ENCODE measurements at places on chromosomes 16 and 17. TPM values are rescaled to one million over a fixed set of nuclear protein-coding genes. Genes with fewer than 3 reads are reported as not detected.

- DNase-seq = no peak
Measured at GRCh38 chr17:69961501-69962145, 113.4 kb upstream of the KCNJ16 start.

GRCh38 chr16:70522216-70523075, 908 bp downstream of the COG4 start:
- DNase-seq = no peak

- DNase-seq = no peak
Measured at GRCh38 chr16:85685251-85685650, 3.5 kb downstream of the GINS2 start.

DNA sequence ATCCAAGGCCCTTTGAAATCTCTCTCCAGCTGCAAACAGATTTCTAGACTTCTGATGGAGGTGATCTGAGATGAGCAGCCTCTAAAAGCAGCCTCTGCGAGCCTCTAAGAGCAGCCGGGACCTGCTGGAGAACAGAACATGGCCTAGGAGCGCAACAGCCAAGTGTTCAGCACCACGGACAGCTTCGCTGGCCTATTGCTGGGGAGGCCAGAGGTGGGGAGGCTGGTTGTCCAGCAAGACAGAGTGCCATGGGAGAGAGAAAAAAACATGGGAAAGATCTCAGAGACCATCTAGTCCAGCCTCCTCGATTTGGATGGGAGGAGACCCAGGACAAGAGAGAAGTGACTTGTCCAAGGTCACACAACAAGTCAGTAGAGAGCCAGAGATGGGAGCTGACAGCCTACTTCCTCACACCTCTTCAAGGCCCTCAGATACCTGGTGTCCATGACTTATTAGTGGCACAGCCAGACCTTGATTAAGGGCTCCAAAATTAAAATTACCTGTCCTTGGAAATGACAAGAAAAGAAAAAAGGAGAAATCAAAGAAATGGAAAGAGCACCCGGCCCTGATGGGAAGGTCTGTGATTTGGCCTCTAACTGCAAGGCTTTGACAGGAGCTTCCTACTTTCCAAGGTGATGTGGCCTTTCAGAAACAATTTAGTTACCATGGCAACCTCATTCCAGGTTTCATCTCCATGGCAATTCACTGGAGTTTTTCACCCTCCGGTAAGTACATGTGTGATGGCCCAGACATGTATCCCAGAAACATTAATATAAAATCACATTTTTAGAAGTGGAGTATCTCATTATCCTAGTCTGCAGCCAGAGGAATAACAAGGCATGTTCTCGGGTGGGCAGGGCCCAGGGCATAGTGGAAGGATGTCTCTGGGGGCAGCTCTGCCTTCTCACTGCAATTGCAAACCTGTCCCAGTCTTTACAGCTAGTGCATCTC, 14.5 kb downstream of the RPRML start:
- DNase-seq = no peak

ST3GAL2 gene
- total RNA-seq = 31.9 TPM

DNA sequence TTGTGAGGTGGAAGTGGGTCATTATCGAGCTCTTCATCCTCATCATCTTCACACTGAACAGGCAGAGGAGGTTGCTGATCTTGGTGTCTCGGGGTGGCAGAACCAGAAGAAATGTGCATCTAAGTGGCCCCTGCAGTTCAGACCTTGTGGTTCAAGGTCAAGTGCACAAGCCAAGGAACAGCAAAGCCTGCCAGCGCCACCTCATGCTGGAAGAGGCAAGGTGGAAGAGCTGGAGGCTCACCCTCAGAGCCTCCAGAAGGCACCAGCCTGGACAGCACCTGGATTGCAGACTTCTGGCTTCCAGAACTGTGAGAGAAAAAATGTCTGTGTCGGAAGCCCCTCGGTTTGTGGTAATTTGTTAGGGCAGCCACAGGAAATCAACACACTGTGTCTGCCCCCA, 32.7 kb downstream of the IFT140 start:
- DNase-seq = no peak

- DNase-seq = no peak
Measured at GRCh38 chr17:49967621-49968404, 1.2 kb upstream of the DLX4 start.

DNA sequence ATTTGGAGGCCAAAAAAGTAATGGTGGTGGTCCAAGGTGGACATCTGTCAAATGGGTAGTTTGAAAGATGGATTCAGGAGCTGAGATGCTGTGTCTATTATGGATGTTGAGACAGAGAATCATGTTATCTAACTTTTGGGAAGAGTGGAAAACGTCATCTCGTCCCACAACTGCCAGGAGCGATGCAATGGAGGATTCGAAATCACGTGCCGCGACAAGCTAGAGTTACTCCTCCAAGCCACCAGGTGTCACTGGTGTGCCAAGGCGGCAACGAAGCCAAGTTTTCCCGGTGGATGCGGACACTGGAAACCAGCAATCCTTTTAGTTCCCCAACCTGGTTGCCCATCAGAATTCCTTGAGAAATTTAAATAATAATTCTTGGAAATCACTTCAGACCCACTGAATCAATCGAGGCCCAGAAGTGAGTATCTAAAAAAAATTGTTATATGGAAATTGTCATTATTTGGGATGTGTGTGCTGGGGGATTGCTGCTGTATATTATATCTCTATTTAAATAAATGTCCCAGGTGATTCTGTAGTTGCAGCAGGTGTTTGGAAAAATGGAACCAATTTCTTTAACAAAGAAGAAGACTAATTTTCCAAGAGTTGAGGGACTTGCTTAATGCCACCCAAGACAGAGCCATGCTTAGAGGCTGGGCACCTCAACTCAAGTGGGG, 206.1 kb downstream of the HAPSTR1 start:
- DNase-seq = no peak

- no peak for DNase-seq
Measured at GRCh38 chr16:85673529-85674417, 15.0 kb downstream of the GINS2 start.

GRCh38 chr16:59224401-59224800, 490.3 kb upstream of the GOT2 start:
- DNase-seq = no peak

- DNase-seq = no peak
Measured at GRCh38 chr17:65218261-65218660, 81.1 kb downstream of the RGS9 start.

DNA sequence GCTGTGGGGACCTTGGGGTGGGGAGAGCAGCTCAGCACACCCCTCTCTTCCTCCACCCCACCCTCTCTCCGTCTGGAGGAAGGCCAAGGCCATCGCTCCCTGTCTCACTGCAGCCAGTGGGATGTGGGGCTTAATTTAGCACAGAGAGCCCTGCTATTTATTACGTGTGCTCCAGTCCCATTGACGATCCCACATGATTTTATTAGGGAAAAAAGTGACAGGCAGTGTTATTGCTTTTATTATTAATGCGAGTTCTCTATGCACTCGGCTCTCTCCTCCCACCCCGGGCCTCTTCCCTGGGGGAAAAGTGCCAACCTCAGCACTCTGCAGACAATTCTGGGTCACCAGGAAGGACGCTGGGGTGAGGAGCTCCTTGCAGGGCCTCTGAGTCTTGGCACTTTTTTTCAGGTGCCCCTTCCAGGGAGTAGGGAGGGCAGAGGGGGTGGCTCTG, 57.3 kb downstream of the MGAT5B start:
- DNase-seq = no peak

GRCh38 chr17:78648293-78648692, 71.1 kb upstream of the DNAH17 start:
- DNase-seq = no peak

RAPGEFL1 gene
- 2.4 TPM for total RNA-seq

GRCh38 chr17:76268991-76269981, 4.1 kb downstream of the UBALD2 start:
- DNase-seq = no peak

- no peak for DNase-seq
Measured at GRCh38 chr17:35142467-35142796, 329 bp upstream of the NLE1 start.

DNA sequence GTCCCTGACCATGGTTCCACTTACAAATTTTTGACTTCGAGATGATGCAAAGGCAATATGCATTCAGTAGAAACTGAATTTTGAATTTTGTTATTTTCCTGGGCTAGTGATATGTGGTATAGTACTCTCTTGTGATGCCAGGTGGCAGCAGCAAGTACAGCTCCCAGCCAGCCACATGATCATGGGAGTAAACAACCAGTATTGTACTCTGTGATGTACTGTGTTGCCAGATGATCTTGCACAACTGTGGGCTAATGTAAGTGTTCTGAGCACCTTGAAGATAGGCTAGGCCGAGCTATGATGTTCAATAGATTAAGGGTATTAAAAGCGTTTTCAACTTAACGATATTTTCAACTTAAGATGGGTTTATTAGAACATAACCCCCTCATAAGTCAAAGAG, 250.8 kb downstream of the STX8 start:
- DNase-seq = no peak

ST6GALNAC1 gene
- 4.9 TPM for total RNA-seq

DNAI2 gene
- not detected for total RNA-seq

GRCh38 chr17:18156171-18156975, 27.3 kb upstream of the ALKBH5 start:
- DNase-seq = no peak

Measured in esophagus muscularis mucosa (tissue), 4 donors.